ENCODE measurements at places on chromosomes 7 and 10.

- DNase-seq, result no peak
Measured at GRCh38 chr10:69963178-69963834, 89.3 kb upstream of the MACROH2A2 start.

- DNase-seq, result no peak
Measured at GRCh38 chr7:21749378-21749777, 196.3 kb downstream of the CDCA7L start.

DNA sequence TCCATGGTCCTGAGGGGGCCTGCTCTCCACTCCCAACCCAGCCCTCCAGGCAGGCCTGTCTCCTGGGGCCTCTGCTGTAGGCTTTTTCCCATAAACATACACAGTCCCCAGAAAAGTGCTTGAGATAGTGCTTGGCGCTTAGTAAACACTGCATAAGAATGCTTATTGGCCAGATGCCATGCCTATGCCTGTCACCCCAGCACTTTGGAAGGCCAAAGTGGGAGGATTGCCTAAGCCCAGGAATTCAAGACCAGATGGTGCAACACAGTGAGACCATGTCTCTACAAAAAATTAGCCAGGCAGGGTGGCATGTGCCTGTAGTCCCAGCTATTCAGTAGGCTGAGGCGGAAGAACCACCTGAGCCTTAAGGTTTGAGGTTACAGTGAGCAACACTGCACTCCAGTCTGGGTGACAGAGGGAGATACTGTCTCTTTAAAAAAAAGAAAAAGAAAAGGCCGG is 24.6 kb upstream of the ASL start:
- DNase-seq, result peak; percentile 94

GRCh38 chr10:103479135-103479534 is at the start of gene CALHM3:
Gene CALHM3 (minus strand): TSS chr10:103479240. CDS start chr10:103479032, 208 bp downstream.
- no peak for DNase-seq

- no peak for DNase-seq
Measured at GRCh38 chr10:120475844-120476791, 19.1 kb downstream of the PLPP4 start.

DNA sequence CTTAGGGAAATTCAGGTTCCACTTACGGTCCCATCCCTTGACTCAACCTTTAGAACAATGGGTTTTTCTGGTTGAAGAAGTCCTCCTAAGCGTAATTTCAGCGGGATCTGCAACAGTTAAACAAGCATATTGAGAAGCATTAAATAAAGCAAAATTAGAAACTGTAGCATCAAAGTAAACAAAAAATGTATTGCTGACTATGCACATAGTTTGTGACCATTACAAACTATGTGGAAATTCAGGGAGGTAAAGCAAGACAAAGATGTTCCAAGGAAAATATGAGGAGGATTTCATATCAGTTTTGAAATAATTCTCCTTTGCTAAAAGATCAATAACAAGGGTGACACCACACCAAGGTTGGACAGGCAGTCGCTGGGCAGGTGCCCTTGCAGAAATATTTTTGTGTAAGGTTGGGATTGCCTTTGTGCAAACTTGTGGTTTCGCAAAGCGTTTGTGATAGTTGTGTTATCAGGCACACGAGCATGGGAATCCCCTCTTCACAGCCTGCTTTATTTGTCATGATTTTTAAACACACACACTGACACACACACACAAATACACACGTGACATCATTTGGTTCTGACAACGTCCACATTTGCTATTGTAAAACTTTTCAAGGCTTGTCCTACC is 5.4 kb upstream of the CYP3A5 start:
- no peak for DNase-seq

GRCh38 chr10:110134917-110135316 is 72.5 kb upstream of the MXI1 start:
- no peak for DNase-seq

- DNase-seq, result no peak
Measured at GRCh38 chr10:117861329-117861728, 185.4 kb downstream of the RAB11FIP2 start.

- DNase-seq, result no peak
Measured at GRCh38 chr7:134787720-134788119, 8.3 kb downstream of the CALD1 start.

- DNase-seq, result no peak
Measured at GRCh38 chr7:10584886-10585285, 388.8 kb upstream of the PHF14 start.

GRCh38 chr7:142376356-142376997 is 118.6 kb upstream of the PRSS58 start:
- no peak for DNase-seq

Measured in NCI-H226 (cell line).